ENCODE measurements at places on chromosomes 5 and 9.

- DNase-seq = no peak
These were observed 112.6 kb upstream of the CACNA1B start for GRCh38 chr9:137764981-137765380.

DNA sequence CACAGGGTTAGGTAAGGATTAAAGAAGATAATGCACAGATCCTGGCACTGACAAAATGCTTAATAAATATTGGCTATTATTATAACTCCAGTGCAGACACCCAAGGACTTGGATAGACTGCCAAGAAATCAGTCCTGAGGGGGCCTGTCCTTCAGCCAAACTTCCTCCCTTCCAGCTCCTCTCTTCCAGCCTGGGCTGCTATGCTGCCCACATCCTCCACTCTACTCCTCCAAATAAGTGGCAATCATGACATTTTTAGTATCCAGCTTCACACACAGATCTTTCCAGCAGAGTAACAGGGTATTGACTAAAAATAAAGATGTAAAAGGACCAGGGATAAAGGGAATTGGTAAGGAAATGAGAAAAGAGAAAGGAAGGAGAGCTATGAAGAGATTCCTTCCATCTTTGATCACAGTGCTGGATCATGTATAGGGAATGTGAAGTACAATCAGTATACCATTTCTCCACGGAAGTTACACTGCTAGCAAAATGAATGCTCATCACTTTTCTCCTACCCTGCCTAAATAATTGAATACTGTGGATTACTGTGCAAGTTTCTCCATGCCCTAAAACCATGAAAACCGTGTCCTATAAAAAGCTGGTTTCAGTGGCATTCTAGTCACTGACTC lies 136.0 kb upstream of the OSMR start:
- no peak for DNase-seq

GRCh38 chr5:35319333-35320002 lies 89.2 kb upstream of the PRLR start:
- peak; percentile 21 for DNase-seq

DNA sequence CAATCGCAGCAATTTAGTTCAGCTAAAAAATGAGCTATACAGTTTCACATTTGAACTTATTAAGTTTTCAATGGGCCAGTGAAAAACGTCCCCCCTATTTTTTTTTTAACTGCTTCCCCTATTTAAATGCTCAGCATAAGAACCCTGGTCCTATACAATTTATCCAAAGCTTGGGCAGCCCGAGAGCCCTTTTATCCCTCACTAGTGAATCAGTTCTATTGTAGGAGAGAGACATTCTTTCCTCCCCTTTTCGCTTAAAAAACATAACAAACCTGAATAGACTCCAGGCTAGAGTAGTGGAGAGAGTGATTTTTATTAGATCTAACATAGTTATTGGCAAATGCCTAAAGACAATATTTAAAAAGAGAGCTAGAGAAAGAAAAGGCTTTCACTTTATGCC lies 1.4 kb downstream of the LIX1 start:
- no peak for DNase-seq

- DNase-seq = no peak
These were observed 7.3 kb downstream of the GLRX start for GRCh38 chr5:95815155-95815729.

Measured in stimulated activated CD4-positive, alpha-beta T cell treated with anti-CD3 and anti-CD28 coated beads, Interleukin-1b, Interleukin-23, amount 100 ng/mL, for 24 hours (primary cell).